ENCODE measurements at places on chromosomes 13 and 19.

DNA sequence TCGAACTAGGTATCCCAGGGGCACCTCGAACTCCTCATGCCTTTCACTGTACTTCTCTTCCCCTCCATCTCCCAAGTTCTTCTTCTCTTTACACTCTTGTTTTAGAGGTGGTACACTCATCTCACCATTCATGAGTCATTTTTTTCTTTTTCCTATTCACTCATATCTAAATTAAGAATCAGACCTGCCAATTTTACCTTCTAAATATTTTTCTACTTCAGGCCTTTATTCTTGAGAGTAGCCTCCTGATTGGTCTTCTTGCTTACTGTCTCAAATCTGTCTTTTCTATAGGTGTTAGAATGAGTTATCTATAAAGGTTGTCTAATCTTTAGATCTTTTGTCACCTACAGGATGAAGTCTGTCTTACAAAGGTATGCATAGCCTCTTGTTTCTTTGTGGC lies 20.7 kb downstream of the TDRD3 start:
- no peak for DNase-seq

DNA sequence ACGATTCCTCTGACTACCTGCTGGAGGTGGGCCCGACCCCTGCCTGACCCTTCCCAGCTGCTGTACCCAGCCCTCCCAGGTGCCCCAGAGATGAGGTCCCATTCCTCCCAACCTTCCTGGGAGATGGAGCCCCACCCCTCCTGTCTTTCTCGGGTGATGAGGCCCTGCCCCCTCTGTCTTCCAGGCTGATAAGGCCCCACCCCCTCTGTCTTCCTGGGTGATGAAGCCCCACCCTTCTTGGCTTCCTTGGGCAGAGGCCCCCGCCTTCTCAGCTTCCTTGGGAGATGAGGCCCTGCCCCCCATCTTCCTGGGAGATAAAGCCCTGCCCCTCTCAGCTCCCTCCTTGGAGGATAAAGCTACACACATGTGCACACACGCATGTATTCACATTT lies 47.9 kb downstream of the CERS4 start:
- DNase-seq = no peak

DNA sequence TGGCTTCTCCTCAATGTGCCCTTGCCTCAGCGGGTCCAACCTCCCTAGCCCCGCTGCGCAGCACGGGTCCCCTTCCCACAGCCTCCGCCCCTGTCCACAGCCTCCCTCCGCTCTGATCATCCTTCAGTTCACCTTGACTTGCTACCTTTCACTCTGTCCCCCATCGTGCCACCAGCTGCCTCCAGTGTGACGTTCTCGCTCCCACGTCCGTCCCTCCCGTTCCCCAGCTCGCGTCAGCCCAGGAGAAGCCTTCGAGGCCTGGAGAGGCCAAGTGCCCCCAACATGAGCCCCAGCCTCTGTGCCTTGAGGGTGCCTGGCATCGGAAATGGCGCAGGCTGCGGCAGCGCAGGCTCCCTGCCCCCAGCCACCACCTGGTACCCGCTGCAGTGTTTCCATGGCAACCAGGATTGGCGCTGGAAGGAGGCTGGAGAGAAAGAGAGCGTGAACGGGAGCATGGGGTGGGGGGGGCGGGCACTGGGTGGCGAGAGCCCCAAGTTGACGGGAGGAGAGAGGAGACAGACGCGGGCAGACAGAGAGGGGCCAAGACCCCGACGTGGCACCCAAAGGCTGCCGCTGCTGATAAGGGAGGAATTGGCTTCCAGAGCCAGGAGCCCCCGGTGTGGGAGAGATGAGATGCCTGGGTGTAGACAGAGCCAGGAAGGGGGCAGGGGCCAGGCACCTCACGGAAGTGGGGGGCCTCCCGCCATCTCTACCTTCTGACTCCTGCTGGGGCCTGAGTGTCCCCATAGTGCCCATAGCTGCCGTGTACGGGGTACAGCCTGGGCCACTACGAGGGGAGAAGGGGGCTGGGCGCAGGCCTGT lies 844 bp upstream of the ASPDH start:
- DNase-seq = no peak

DNA sequence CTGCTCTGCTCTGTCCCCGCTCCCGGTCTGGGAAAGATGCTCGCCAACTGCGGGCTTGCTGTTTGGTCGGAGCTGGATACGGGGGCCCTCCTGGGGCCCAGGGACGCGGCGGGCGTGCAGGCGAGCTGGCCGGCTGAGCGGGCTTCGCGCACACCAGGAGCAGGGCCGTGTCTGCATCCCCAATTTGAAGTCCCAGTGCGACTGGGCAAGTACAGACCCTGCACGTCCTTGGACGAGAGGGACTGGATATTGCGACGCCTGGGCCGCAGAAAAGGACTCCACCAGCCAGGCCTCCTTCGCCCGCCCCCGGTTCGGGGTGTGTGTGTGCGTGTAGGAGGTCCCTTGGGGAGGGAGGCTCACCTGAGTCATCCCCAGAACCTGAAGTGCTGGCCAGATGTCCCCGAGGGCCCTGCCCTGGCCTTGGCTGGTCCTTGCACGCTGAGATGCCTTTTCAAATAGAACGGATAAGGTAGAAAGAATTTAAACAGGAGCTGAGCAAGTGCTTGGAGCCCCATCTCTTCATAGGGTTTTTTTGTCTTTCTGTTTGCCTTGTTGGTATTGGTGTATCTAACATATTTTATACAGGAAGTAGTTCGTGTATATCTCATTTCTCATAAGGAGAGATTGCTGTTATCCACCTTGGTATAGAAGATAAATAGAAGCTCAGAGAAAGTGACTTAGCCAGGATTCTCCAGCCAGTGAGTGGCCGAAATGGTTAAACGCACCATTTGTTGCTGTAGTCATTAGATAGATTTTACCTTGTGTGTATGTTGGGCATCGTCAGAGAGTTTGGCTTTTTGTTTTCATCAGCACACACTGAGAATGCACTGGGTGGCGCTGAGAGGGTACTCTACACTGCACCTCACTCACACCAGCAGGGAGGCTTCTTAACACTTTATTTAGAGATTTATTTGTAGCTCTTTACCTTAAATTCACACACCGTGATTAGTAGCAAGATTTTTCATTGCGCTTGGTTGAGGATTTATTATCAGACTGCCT lies 1.1 kb downstream of the NAXD start:
- no peak for DNase-seq

- DNase-seq = no peak
These were observed 18.0 kb downstream of the CAPN12 start for GRCh38 chr19:38726284-38726673.

DNA sequence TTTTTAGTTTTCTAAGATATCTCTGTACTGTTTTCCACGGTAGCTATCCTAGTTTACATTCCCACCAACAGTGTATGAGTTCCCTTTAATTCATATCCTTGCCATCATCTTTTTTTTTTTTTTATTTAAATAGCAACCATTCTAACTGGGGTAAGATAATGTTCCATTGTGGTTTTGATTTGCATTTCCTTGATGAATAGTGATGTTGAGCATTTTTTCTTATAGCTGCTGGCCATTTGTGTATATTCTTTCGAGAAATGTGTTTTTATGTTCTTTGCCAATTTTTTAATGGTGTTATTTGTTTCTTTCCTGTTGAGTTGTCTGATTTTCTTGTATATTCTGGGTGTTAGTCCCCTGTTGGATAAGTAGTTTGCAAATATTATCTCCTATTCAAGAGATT lies 454.8 kb downstream of the DACH1 start:
- DNase-seq = no peak

DNA sequence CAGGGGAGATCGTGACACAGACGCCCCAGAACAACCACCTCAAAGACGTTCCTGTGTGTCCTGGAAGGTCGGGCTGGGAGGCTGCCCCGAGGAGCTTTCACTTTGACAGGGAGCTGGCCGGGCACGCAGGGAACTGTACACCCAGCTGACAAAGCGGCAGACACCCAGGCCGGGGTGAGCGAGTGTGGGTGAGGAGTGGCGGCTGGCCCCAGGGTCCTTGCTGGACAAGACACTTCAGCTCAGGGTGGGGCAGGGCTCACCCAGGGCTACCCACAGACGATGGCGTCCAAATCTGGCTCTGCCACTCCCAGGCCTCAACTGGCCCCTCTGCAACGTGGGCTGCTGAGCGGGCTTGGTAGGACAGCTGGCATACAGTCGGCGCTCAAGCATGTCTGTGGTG lies 2.0 kb downstream of the FGF22 start:
- no peak for DNase-seq

DNA sequence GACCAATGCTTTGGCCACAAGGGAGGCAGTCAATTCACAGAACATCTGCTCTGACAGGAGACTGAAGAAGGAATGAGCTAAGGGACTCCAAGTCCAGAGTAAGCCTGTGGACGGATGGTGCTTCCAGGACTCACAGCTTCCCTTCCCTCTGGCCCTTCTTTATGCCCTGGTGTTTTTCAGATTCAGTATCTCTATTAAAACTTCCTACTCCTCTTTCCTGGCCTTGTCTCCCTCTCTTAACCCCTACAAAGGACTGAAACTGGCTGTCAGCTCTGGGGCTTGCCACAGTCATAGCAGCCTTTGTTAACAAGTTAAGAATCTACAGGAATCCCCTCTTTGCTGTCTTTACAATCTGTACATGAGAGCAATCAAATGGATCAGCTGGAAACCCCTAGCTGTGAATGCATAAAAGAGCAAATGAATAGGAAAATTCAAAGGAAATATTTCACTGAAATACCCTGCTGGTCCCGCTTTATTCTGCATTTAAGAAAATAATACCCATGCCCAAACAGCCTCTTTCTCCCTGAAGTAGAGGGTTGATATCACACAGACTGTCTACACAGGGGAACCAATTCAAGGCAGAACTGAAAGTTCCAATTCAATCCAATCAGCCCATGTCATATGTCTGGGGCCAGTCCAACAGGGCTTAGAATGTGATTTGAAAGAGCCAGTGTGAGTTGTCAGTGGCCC lies 192.3 kb downstream of the MZT1 start:
- DNase-seq = no peak

DNA sequence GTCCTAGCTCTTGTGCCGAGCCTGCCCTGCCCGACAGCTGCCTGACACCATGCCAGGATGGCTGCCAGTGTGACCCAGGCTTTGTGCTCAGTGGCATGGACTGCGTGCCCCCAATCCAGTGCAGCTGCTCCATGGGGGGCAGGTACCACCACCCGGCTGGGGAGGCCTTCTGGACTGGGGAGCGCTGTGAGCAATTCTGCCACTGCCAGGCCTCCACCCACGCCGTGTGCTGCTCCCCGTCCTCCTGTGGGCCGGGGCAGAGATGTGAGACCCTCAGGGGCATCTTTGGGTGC lies 9.4 kb upstream of the FXYD3 start:
- no peak for DNase-seq

DNA sequence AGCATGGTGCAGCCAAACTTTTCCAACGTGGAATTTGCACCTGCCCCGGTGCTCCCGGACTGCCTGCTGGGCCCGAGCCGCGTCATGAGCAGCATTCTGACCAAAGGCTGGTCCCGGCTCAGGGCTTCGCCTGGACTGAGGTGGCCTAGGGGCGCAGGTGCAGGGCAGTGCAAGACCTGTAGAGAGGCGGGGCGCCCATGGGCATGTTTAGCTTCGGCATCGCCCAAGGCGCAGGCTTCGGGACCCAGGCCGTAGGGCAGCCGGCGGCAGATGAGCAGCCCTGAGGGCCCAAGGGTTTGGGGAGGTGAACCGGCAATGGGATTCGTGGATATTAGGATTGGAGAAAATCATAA lies 23.8 kb downstream of the LRFN3 start:
- DNase-seq = no peak

GRCh38 chr13:42883142-42883541 lies 101.8 kb downstream of the FAM216B start:
- no peak for DNase-seq

DNA sequence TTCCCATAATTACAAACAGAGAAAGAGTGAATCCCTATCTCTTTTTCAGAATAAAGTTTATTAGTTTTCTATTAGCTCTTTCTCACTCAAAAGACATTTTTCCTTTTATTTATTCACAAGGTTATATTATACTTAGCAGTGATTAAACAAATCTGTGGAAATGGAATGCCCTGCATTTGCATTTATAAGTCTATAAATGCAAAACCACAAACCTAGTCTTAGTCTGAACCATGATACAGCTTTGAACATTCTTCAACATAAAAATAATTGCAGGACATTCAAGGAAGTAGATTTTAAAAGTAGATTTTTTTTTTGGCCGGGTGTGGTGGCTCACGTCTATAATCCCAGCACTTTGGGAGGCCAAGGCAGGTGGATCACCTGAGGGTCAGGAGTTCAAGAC lies 8.3 kb downstream of the XPO4 start:
- no peak for DNase-seq

GRCh38 chr19:2477141-2477710 lies 1.3 kb downstream of the GADD45B start:
- DNase-seq = no peak

DNA sequence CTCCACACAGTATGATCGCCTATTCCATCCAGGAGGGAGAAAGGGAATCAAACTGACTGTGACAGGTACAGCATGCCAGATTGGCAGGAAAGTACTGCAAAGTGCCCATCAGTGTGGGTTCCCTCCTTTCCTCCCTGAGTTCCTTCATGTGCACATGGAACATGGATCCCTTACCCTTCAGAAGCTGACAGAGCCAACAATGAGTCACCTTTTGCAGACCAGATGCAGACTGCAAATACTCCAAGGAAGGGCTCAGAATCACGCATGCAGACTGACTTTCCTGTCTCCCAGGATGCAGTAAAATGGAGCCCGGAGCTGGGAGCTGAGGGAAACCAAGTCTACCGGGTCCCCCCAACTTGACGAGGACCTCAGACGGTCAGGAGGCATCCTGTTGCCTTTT lies 41.8 kb downstream of the SACS start:
- no peak for DNase-seq

DNA sequence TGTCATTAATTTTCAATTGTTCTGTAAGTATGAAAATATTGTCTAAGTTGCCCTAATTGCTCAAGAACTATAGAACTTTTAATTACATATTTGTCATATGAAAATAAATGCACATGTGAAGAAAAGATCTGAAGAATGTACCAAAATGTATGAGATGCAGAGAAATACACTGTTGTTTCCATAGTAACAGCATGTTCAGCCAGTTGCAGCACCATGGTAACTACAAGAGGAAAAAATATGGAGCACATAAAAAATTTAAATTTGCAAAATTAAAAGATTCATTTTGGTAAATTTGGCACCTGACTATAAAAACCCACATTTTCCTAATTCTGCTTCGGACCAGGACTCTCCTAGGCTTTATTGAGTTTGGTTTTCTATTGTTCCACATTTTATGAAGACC lies 1170.0 kb upstream of the MIR17HG start:
- no peak for DNase-seq

DNA sequence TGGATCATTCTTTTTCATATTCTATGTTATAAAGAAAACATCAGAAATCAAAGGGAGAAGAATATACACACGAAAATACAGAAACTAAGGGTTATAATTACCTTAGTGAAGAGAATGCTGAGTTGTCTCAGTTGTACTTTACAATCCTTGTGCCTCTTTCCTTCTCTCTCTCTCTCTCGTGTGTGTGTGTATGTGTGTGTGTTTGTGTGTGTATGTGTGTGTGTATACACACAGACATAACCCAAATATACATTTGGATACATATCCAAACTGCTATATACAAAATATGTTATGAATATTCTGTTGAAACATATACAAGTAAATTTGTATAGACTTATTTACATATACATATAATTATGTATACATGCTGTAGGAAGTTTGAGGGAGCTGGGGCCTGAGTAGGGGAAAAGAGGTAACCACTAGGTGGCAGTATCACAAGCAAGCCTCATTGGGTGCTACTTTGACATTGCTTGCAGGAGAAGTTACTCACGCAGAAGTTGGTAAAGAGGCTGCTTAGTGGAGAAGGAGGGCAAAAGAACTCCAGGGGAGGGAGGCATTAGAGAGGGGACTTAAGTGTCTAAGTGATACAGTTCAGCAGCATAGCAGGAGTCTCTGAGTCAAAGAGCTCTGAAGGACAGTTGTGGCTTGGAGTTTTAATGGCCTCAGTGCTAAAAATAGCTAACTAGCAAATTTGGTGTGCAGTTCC lies 465.1 kb upstream of the PCDH20 start:
- DNase-seq = peak; percentile 50

- no peak for DNase-seq
These were observed 903 bp downstream of the LATS2 start for GRCh38 chr13:21060338-21061028.
